ENCODE measurements at places on chromosomes 6 and 20.

DNA sequence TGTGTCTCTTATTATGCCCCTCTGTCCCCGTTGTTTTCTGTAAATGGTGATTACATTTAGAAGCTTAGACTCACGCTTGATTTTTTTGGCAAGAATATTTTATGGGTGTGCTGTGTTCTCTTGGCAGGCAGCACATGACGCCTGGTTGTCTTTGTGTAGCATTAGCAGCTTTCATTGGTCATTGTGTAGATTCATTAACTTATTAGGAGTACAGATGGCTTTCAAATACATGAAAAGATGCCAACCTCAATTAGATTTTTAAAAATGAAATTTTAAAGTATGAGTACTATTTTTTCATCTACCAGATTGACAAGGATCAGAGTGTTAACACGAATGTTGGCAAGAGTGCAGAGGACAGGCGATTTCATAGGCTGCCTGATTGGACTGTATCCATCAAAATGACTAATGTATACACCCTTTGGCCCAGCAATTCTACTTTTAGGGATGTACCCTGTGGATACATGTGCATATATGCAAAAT, 15.2 kb downstream of the COX4I2 start:
- no peak for DNase-seq

GRCh38 chr6:89501753-89502152, 68.8 kb downstream of the ANKRD6 start:
- no peak for DNase-seq

- DNase-seq: no peak
These were observed 28.5 kb downstream of the SF3B5 start for GRCh38 chr6:144066741-144067484.

GRCh38 chr20:62945771-62946339, 6.7 kb upstream of the SLC17A9 start:
- DNase-seq: no peak

- no peak for DNase-seq
These were observed 427.9 kb downstream of the QKI start for GRCh38 chr6:163842467-163842866.

DNA sequence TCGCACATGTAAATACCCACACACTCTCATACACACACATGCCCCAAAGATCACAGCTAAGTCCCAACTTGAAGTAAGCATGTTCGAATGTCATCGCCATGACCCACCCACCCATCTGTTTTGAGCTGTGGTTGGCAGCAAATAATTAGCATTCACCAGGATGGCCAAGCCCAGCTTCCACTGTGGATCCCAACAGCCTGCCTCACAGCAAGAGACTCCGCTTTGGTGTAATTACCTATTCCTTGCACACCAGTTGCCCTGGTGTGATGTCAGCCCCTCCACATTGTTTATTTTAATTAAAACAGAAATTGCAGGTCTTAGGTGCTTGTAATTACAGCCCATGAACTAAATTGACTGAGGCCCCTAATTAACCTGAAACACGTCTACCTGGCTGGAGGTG, 81.1 kb downstream of the MAFB start:
- peak; percentile 83 for DNase-seq

DNA sequence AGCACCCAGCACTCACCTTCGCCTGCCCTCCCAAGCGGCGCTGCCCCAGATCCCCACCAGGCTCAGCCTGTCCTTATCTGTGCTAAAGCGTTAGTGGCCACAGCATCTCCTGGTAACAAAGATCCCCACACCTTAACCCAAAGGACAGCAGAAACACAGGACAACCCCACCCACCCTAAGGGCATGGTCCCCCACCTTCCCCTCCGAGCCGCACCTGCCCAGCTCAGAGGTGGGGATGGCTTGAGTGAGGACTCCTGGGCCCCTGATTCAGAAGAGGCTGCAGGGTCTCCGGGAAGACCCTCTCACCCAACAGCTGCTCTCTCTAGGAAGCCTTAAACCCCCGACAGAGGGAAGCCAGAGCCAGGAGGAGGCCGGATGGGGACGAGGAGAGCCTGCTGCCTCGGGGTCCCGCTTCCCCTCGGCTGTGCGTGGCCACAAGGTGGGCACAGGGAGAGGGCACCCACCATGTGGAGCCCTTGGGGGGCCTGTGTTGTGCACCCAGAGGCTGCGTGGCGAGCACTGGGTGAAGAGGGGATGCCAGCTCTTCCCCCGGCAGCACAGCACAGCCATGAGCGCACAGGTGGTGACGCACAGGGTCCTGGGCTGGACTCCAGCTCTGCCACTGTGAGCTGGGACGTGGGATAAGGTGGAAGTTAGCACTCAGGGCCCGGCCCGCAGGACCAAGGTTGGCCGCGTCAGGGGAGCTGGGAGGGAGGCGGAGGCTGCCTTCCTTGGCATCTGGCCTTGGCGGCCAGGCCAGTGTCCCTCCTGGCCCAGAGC, 31.9 kb upstream of the MRGBP start:
- no peak for DNase-seq

GRCh38 chr20:14727485-14728150, 390.2 kb upstream of the FLRT3 start:
- DNase-seq: no peak

DNA sequence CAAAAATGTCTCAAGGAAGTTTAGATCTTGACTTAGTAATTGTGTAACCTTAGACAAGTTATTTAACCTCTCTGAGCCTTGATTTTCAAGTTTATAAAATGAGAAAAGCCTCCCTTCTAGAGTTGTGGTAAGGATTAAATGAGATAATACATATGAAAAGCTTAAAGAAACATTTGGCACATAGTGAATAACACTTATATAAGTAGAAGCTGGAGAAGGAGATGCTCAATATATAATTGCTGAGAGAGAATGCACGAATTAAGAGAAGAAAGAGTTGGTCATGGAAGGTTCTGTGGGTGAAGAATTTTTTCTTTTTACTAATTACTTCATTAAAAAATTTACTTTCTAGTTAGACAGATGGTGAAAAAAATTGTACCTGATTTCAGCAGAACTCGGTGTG, 5.3 kb downstream of the ACSS2 start:
- DNase-seq: no peak
